ENCODE measurements at places on chromosomes 12 and 14.
A peak's percentile ranks its signal among the peaks of the same experiment; 100 is the strongest.

GRCh38 chr12:66196806-66197205 is 7.8 kb downstream of the IRAK3 start:
- DNase-seq, result no peak

GRCh38 chr14:99574099-99574880 is 29.7 kb downstream of the CCDC85C start:
- DNase-seq, result peak; percentile 41

DNA sequence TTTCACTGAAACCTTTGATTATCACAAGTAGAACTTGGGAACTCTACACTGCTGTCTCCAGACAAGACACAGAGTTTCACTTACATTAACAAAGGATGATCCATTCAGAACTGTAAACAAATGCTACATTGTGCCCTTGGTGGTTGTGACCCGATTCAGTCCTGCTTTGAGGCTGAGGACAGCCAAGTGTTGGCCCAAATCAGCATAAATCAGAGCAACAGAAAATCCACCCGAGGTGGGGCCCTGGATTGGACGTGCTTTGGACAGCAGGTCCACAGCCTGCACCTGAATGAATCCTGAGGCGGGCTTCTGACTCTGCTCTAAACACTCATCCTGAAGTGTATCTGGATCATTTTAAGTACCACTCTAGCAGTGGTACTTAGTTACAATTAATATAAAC is 68.8 kb downstream of the PPP2R5C start:
- DNase-seq, result no peak

DNA sequence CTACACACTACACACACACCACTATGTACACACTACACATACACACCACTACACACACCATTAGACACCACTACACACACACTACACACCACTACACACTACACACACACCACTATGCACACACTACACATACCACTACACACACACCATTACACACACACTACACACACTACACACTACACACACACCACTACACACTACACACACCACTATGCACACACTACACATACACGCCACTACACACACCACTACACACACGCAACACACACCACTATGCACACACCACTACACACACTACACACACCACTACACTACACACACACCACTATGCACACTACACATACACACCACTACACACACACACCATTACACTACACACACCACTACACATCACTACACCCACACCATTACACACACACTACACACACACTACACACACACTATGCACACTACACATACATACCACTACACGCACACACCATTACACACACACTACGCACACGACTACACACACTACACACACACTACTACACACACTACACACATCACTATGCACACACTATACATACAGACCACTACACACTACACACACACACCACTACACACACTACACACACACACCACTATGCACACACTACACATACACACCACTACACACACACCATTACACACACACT is 13.6 kb downstream of the NOC4L start:
- DNase-seq, result no peak

GRCh38 chr12:18345021-18345735 is 83.9 kb downstream of the PIK3C2G start:
- no peak for DNase-seq

DNA sequence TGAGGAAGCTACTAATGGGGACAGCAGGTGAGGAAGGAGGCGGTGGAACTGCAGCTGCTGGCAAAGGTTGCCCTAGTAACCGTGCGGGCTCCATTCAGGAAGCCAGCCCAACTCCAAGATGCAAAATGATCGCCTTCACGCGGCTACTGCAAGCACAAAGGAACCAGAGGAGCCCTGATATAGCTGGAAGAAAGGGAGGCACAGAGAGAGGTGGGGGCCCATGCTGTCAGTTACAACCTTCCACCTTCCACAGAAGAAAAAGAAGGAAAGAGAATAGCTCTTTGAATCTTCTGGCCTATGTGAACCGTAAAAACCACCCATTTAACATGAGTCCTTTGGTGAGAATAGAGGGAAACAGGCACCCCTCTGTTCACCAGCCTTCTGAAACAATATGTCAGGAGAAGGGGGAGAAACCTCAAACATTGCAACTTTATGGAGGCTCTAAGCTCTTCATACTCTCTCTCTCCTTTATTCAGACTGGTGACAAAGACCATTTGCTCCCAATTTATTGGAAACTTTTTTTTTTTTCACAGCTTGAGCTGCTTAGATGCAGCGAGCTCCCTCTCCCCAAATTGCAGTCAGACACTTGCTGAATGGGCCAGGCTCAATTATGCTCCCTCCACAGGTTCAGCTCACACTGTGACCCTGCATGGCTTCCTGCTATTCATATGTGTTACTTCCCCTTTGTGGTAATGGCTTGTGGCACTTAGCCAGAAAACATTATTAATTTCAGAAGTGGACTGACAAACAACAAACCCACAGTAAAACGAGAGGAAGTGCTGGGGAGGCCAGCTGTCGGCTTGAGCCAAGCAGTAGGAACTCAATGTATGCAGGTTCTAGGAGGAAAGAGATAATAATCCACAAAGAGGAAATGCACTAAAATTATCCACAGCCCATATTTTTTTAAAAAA is 6.2 kb downstream of the DUSP6 start:
- DNase-seq, result no peak

DNA sequence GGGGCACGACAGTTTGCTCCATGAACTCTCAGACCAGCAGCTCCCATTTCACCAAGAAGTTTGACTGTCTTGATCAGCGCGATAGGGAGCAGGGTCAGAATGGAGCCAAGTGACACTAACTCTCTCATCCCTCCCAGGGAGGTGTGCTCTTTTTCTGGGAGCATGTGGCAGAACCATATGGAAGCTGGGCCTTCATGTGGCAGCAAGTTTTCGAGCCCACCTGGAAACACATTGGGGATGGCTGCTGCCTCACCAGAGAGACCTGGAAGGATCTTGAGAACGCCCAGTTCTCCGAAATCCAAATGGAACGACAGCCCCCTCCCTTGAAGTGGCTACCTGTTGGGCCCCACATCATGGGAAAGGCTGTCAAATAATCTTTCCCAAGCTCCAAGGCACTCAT is 24.0 kb downstream of the ITGA7 start:
- DNase-seq, result no peak

GRCh38 chr14:37994846-37995372 is 212.8 kb upstream of the SSTR1 start:
- DNase-seq, result no peak
